ENCODE measurements at places on chromosomes 11 and 22. TPM values are rescaled to one million over a fixed set of nuclear protein-coding genes. Genes with fewer than 3 reads are reported as not detected.

Gene SIK3
- total RNA-seq = 88.4 TPM

Gene SCGB2A2
- total RNA-seq = not detected

Gene CNGA4
- total RNA-seq = 0.58 TPM

DNA sequence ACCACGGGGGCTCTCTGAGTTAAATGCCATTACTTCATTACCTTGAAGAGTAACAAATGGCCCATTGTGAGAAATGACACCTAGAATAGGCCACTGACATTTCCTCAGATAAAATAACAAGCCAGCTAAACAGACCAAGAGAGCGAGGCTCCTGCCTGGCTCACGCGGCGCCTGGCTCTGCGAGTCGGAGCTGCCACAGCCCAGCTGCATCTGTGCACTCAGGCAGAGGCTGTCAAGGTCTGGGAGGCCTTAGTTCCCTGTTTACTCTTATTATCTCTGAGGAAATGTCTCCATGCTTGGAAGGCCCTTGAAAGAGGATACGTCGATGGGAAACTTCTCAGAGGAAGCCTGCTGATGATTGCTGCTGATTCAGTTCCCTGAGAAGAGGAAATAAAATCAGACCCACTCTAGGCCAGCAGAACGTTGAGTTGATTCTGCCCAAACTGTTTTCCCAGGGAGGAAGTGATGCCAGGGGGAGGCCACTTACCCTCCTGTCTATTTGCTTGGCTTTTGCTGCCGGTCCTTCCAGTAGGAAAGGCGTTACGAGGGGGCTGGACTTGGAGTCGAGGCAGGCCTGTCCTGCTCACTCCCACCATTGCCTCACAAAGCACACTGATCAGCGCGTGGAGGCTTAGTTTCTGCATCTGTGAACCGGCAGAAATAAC, 208.8 kb downstream of the TBC1D22A start:
- no peaks in the 10 kb centered on the region for H3K27me3 ChIP-seq
- peaks cover 14% of the 10 kb centered on the region for H3K4me1 ChIP-seq
- no peak overlapping the region for H3K4me3 ChIP-seq
- no peak overlapping the region for H3K27ac ChIP-seq
- H3K36me3 ChIP-seq = peaks cover 15% of the 10 kb centered on the region
- DNase-seq = no peak

GRCh38 chr22:20567371-20567847, 60.0 kb downstream of the MED15 start:
- peaks cover 54% of the 10 kb centered on the region for H3K36me3 ChIP-seq
- DNase-seq = no peak
- H3K27ac ChIP-seq = peak overlapping the region; percentile 13
- peaks cover 100% of the 10 kb centered on the region for H3K4me1 ChIP-seq
- H3K27me3 ChIP-seq = no peaks in the 10 kb centered on the region

DNA sequence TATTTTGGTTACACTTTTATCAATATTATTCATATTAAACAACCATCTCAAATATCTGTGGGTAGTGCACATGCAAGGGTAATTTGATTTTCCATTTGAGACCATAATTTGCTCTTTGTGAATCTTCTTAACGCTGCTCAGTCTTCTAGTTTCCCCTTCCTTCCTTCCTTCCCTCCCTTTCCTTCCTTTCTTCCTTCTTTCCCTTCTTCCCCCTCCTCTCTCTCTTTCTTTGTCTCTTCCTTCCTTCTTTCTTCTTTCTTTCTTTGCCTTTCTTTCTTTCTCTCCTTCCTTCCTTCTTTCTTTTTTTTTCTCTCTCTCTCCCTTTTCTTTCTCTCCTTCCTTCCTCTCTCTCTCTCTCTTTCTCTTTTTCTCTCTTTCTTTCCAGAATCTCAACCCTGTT, 4.1 kb upstream of the RNF26 start:
- H3K27ac ChIP-seq = no peak overlapping the region
- no peak for DNase-seq
- H3K4me3 ChIP-seq = no peak overlapping the region

- no peak overlapping the region for H3K4me3 ChIP-seq
- no peaks in the 10 kb centered on the region for H3K27me3 ChIP-seq
- no peak overlapping the region for H3K27ac ChIP-seq
- no peaks in the 10 kb centered on the region for H3K36me3 ChIP-seq
These were observed 128.7 kb downstream of the DDX10 start for GRCh38 chr11:108793611-108794010.

DNA sequence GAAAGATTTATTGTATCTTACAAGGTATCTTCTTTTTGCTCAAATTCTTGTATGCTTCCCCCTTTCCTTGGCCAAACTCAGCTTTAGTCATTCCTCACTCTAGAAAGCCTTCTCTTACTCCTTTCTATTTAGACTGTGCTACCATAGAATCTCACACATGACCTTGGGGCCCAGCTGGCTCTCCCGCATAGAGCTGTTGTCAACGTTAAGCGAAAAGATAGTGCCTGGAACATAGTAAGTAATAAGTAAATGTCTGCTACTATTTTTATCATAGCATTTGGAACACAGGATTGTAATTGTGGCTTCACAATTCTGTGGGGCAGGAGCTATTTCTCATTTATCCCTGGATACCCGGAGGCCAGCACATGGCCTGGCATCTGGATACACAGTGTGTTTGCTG, 38.9 kb upstream of the OR4B1 start:
- H3K27me3 ChIP-seq = no peaks in the 10 kb centered on the region
- peaks cover 9% of the 10 kb centered on the region for H3K4me1 ChIP-seq
- H3K27ac ChIP-seq = no peak overlapping the region
- DNase-seq = no peak
- no peaks in the 10 kb centered on the region for H3K36me3 ChIP-seq

Gene SHANK2
- total RNA-seq = not detected

DNA sequence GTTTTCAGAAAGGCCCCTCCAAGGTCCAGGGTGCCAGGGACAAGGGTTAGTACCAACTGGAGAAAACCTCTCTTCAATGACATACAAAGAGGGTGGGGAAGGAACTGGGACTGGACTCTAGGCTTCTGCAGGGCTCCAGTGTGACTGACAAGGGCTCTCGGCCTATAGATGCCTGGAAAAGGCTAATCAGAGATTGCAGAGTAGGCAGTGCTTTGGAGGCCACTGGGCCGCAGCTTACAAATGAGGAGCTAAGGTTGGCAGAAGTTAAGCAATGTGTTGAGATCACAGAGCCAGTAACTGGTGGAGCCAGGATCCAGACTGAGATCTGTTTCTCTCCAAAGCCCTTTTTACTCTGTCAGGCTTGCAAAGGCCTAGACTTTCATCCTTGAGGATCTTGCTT, 7.4 kb upstream of the DGKZ start:
- DNase-seq = no peak
- H3K27me3 ChIP-seq = no peaks in the 10 kb centered on the region
- H3K36me3 ChIP-seq = no peaks in the 10 kb centered on the region
- H3K4me1 ChIP-seq = peaks cover 81% of the 10 kb centered on the region
- H3K27ac ChIP-seq = no peak overlapping the region

Gene OR5P2
- not detected for total RNA-seq

Gene NXPE4
- not detected for total RNA-seq

Gene TTC36
- total RNA-seq = 1.2 TPM

DNA sequence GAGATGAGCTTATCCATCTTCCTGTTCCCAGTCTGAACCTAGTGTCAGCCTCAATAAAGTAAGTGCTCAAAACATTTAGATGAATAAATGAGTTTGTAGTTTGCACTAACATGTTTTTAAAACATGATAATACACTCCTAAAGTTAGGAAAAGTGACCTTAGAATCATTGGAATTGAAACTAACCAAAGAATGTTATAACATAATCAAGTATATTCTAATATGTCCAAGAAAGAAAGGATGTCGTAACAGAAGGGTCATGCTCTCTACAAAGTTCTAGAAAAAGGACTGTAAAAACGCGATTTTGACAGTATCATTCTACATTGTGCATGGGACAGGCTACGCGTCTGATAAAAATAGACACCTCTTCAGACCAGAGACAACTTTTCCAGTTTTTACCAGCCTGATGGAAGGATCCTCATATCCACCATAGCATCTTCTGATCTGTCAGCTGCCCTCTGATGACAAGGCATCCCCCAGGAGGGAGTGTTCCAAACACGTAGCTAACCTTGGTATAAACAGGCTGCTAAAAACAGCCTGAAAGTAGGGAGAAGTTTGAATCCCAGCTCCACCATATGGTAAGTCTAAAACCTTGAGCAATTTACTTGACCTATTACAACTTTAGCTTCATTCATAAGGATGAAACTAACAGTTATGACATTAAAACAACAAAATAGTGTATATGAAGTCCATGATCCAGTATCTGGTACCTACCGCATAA, 30.2 kb downstream of the CLMP start:
- H3K27ac ChIP-seq = no peak overlapping the region
- no peaks in the 10 kb centered on the region for H3K27me3 ChIP-seq
- H3K4me1 ChIP-seq = no peaks in the 10 kb centered on the region
- DNase-seq = no peak
- H3K4me3 ChIP-seq = no peak overlapping the region

Gene HBG1
- total RNA-seq = not detected

- no peaks in the 10 kb centered on the region for H3K36me3 ChIP-seq
- no peaks in the 10 kb centered on the region for H3K4me1 ChIP-seq
- no peak overlapping the region for H3K27ac ChIP-seq
- H3K27me3 ChIP-seq = no peaks in the 10 kb centered on the region
These were observed 83.6 kb upstream of the TBCEL start for GRCh38 chr11:120940160-120940848.

Gene NAALAD2
- total RNA-seq = not detected

DNA sequence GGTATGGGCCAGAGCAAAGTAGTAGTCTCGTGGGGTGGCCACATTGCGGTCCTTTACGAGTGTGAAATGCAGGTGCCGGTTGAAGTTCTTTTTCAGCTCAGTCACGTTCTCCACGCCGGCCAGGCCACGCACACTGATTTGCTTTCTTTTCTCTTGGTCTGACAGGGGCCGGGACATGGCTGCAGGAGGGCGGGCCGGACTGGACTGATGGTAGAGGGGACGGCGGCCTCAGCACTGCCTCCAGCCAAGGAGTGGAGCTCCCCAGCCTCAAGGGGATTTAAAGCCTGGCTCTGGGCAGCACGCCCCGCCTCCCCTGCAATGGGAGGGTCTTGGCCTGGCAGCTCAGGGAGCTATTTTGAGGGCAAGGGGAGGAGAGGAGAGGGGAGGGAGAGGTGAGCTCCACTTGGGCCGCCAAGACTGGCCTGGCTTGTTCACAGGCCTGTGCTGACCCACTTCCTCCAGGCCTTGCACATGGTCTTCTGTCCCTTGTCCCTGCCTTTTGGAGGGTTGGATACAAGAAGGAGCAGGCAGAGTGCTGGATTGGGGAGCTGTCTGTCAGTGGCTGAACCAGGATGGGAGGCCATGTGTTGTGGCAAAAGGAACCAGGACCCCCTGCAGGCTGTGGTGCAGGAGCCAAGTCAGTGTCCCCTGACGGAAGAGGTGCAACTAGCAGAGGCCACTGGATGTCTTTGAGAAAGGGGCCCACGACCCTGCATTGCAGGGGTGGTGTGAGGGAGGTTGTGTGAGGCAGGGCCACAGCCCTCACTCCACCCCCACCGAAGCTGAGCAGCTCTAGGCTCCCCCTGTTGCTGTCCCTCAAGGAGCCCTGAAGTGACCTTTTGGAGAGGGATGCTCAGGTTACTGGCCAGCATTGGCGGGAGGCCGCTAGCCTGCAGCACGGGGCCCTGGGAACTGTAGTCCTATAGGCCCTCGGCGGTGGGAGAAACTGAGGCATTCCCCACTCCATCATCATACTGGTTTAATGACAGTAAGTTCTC, at the start of gene PYGM:
PYGM (minus strand) TSS at position 253 of the 998 bp plus-strand sequence; CDS start at position 177, 76 bp downstream.
- no peak for DNase-seq
- H3K4me1 ChIP-seq = peaks cover 58% of the 10 kb centered on the region
- H3K27ac ChIP-seq = peak within 1 kb of the TSS; percentile 10
- peaks cover 24% of the 10 kb centered on the region for H3K36me3 ChIP-seq

- peaks cover 5% of the 10 kb centered on the region for H3K27me3 ChIP-seq
- no peaks in the 10 kb centered on the region for H3K36me3 ChIP-seq
- no peak overlapping the region for H3K27ac ChIP-seq
- no peak overlapping the region for H3K4me3 ChIP-seq
- no peak for DNase-seq
These were observed 30.0 kb downstream of the KIAA1671 start for GRCh38 chr22:24982301-24983056.

DNA sequence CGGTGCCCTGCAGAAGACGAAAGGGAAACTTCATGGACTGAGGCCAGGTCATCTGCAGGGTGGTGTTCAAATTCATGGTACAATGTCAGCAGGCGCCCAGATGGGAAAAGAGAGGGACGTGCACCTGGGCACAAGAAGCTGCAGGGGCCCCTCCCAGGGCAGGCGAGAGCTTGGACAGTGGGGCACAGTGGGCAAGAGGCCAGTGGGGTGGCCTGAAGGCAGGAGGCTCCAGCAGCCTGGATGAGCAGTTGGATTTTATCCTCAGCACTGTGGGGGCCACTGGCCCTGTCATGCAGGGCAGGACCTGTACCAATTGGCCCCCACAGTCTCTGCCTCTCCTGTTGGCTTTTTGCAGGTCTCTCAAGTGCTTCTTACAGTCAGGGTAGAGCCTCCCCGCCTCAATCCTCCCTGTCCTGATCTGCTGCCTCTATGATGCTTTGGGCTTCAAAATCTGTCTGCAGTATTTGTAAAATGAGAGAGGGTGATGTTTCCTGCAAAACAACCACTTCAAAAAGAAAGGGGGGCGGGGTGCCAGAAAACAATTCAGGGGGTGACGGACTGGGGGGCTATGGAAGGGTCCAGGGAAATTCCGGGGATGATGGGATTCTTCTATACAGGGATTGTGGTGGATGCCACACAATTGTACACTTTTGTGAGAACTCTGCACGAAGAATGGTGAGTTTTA, 1.7 kb upstream of the BID start:
- H3K27ac ChIP-seq = peak overlapping the region; percentile 57
- DNase-seq = no peak
- no peaks in the 10 kb centered on the region for H3K27me3 ChIP-seq
- peaks cover 87% of the 10 kb centered on the region for H3K4me1 ChIP-seq
- H3K36me3 ChIP-seq = no peaks in the 10 kb centered on the region

Gene ACR
- not detected for total RNA-seq

Gene OSBP2
- 1.3 TPM for total RNA-seq

DNA sequence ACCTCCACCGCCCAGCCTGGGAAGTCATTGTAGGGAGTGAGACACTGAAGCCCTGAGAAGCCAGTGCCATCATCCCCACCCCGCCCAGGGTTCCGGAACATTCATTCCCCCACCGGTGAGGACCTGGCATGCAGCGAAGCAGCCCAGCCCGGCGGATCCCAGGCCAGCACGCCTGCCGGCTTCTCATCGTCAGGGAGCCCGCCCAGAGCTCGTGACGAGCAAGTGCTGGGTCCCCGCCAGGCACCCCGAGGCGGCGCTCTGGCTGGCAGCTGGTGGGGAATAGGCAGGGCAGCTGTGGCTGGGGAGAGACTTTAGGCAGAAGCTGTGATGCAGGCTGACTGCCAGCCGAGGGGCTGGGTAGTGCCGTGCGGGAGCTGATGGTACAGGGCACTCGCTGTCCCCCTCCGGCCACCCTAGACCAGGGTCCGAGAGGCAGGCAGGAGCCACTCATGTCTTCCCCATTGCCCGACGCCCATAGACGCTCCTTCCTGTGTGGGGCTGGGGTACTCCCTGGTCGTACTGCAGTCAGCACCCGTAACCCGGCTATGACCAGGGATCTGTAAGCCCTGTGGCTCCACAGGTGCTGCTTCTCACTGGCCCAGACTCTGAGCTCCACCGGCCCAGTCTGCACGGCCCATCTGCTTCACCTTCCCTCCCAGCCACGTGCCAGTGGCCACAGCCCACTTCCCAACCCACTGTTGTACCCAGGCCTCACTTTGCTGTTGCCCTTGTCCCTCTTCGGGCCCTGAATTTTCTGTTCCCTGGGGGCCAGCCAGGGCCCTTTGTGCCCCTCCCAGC, 24.5 kb upstream of the CABP7 start:
- H3K4me3 ChIP-seq = no peak overlapping the region
- no peak for DNase-seq
- H3K27ac ChIP-seq = no peak overlapping the region
- H3K27me3 ChIP-seq = no peaks in the 10 kb centered on the region
- peaks cover 2% of the 10 kb centered on the region for H3K4me1 ChIP-seq
- peaks cover 7% of the 10 kb centered on the region for H3K36me3 ChIP-seq

GRCh38 chr22:36577019-36577418, 48.1 kb upstream of the EIF3D start:
- H3K27ac ChIP-seq = no peak overlapping the region
- H3K36me3 ChIP-seq = no peaks in the 10 kb centered on the region
- no peak overlapping the region for H3K4me3 ChIP-seq
- H3K4me1 ChIP-seq = no peaks in the 10 kb centered on the region
